ENCODE measurements at places on chromosomes 4 and X.

DNA sequence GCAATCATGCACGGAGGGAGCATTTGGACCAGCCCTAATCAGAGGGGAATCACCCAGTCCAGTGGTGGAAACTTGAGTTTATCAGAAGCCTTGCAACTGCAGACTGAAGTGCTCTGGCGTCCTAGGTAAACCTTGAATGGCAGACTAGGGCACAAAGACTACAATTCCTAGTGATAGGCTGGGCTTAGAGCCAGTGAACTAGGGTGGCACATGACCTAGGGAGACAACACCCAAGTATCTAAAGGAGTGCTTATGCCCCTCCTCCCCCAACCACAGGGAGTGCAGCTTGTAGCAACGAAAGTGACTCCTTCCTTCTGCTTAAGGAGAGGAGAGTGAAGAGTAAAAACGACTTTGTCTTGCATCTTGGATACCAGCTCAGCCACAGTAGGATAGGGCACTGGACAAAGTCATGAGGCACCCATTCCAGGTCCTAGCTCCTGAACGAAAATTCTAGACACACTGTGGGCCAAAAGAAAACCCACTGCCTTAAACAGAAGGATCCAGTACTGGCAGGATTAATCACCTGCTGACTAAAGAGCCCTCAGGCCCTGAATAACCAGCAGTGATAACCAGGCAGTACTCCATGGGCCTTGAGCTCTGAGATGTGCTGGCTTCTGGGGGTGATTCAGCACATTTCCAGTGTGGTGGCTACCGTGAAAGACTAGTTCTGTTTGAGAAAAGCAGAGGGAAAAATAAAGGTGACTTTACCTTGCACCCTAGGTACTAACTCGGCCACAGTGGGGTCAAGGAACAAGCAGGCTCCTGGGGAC, 58.7 kb upstream of the STARD8 start:
- DNase-seq = no peak

DNA sequence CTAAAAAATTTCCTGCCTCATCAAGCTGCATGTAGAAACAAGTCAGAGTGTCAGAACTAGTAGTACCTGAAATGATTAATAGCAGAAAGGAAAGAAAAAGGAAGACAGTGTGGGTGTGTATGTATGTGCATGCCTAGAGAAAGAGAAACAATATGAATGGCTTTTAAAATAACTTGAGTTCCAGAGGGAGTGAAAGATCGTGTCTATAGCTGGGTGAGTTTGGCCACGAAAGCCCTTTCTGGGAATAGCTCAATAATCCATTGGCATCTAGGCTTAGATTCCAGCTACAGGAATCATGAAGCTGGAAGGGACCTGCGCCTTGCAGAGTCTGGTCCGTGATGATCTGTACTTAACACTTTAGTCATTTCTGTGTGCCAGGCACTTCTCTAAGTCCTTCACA, 195.6 kb downstream of the RAPGEF2 start:
- no peak for DNase-seq

- DNase-seq = no peak
Measured at GRCh38 chrX:16653424-16653823, 3.5 kb downstream of the S100G start.

- no peak for DNase-seq
Measured at GRCh38 chr4:5630762-5631161, 77.6 kb downstream of the EVC2 start.

- DNase-seq = no peak
Measured at GRCh38 chrX:147763131-147763530, 148.6 kb upstream of the FMR1 start.

DNA sequence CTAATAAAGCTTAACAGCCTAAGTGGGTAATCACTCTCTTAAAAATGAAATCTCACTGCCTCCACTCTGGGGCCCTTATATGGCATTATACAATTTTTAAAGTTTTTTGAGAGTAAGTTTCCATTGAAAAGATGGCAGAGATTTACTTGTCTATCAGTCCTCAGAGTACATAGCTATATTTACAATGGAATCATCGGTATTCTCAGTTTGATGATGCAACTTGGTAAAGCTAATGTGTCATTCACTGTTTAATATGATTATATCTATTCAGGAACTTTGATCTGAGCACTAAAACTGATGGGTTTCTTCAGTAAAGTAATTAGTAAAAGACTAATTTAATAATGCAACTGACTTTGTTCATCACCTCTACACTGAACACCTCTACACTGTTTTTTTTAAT, 51.6 kb downstream of the CT47B1 start:
- DNase-seq = no peak

- no peak for DNase-seq
Measured at GRCh38 chrX:129427267-129427666, 96.0 kb downstream of the SMARCA1 start.

GRCh38 chrX:152904151-152905080, 6.5 kb downstream of the ZNF185 start:
- no peak for DNase-seq

DNA sequence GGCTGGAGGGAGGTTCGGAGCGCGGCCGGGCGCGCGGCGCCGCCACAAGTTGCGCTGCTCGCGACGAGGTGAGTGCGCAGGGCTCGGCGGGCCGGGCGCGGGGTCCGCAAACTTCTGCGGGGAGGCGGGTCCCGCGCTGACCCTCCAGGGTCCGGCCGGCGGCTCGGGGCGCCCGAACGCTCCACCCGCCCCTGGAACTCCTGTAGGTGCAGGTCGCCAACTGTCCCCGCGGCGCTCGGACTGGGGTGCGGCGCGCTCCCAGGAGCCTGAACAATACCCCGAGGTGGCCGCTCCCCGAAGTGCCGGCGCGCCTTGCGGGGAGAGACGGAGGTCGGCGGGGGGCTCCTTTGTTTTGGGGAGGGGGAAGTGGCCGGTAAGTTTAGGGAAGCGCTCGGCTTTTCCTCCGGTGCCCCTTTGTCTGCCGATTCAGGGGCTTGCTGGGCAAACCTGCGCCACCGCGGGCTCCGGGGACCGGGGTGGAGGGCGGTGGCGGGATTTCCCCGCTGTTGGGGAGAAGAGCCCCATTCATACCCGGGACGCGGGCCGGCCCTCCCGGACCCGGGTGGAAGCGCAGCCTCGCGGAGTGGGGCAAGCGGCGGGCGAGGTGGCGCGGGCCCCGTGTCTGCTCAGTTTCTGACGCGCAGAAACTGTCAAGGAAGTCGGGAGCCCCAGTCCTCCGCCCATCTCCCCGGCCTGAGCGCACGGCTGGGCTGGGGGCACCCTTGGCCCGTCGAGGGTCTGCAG, 694 bp downstream of the TBL1X start:
- DNase-seq = peak; percentile 20

- no peak for DNase-seq
Measured at GRCh38 chr4:3388471-3389232, 53.1 kb upstream of the HGFAC start.

- no peak for DNase-seq
Measured at GRCh38 chr4:74230902-74231499, 73.1 kb downstream of the MTHFD2L start.

- no peak for DNase-seq
Measured at GRCh38 chr4:130478406-130478805, 1382.5 kb downstream of the C4orf33 start.

DNA sequence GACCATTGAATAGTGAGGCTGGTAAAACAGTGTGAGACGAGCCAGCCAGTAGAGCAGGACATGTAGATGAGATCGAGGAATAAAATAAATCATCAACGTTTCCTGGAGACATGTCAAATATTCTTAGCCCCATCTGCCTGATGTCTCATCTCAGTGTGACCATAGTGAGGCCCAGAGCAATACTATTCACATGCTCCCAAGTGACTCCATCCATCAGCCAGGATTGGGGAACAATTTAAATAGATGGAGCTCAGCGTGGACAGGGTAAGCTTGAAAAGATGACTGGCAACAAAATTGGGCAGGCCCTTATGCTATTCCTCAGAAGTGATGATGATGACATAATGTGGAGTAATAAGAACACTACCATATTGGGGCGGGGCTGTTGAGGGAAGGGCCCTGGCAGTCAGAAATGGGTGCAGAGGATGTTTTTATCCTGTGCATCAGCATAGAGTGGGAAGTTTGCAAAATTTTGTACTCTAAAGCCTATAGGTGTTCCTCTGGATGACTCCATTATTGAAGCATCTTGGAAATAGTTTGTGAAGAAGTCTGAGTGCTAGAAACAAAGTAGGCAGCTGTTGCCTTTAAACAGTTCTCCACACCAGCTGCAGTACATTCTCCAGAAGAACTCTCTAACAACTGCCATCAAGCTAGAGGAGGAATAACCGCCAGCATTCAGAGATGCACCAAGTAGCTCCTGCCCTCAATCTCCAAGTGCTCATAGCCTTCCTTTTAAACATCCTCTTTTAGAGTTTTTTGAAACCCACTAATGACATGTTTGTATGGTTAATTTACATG, 333.0 kb downstream of the DCHS2 start:
- no peak for DNase-seq

GRCh38 chr4:114734594-114734993, 136.0 kb downstream of the UGT8 start:
- DNase-seq = no peak

DNA sequence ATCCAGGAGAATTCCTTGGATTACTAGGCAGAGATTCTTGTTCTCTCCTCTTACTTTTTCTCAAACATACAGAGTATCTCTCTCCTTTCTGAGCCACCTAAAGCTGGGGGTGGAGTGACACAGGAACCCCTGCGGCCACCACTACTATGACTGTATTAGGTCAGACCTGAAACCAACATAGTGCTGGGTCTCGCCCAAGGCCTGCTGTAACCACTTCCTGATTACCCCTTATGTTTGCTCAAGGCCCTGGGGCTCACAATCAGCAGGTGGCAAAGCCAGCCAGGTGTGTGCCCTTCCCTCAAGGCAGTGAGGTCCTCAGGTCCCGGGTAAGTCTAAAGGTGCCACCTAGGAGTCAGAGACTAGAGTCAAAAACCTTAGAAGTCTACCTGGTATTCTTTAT, 166.4 kb downstream of the PARM1 start:
- no peak for DNase-seq

GRCh38 chr4:15481961-15482745, 12.5 kb downstream of the CC2D2A start:
- no peak for DNase-seq

DNA sequence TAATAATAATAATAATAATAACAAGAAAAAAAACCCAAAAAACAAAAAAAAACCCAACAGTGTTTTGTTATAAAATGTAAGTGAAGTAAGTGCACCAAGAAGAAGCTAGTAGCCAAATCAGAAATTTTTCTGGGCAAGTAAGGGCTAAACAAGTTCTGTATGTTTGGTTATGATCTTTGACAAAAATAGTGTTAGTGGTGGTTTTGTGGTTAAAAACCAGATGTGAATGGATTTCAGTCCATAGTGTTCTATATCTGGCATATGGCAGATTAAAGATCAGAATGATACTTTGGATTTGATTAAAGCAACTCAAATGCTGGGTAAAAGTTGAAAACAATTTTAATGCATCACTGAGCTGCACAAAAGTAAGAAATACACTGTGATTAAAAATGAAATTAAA, 116.5 kb upstream of the NDST4 start:
- no peak for DNase-seq

- DNase-seq = no peak
Measured at GRCh38 chr4:163201358-163201757, 34.7 kb upstream of the NAF1 start.

GRCh38 chrX:72003811-72004750, 93.4 kb downstream of the NHSL2 start:
- DNase-seq = no peak

DNA sequence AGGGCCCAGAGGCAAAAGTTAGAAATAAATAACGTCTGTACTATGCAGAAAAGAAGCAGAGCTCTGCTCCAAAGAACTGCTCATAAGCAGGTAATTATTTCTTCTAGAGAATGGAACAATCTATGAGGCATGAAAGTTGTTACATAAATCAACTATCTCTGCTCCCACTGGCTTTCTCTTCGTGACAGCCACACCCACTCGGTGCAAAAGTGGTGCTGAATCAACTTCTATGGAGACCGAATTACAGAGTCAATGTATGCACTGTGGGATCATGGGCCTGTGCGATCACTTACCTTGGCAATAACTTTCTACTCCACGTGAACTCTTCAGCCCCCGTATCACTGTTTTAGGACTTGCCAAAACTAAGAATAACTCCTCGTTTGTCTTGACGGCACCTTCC, 99.4 kb upstream of the ATXN3L start:
- DNase-seq = peak; percentile 4

GRCh38 chr4:100287534-100287933, 97.3 kb upstream of the DDIT4L start:
- no peak for DNase-seq

- no peak for DNase-seq
Measured at GRCh38 chr4:173074501-173074946, 94.1 kb upstream of the GALNT7 start.

DNA sequence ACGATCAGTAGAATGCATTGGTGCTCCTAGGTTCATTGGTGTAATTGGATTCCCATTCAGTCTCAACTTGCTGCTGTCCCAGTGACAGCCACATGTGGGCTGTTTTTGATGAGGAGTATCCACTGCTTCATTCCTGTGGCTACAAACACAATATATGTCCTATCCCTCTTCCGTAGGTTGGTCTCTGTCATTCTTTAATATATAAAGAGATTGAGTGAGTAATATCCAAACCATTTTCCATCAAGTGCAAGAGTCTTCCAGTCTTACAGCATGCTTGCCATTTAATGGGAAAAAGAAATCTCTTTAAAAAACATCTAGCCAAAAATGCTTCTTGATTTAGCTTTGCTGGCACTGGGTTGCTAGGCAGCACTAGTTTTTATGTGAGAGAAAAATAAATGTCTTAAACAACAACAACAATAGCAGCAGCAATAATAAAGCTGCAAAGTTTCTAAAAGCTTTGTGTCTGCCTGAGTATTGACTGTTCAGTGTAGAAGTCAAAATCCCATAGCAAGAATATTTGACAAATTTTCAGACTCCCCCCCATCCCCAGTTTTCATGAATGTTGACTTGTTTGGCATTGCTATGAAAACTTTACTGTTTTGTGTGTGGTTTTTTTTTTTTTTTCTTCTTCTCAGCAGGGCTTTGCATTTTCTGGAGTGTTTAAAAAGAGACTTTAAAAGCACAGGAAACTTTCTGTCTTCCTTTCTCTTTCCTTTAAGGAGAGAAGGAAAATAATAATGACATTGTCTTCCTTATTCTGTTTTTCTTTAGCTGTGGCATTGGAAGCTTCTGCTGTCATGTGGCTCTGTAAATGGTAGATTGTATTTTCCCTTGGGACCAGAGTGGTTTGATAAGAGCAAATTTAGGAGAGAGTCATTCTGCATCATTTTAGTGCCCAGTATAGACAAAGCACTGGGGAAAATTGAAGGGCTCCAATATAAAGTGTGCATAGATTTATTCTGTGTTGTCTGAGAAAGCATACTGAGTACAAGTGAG, 244.3 kb downstream of the ARHGAP10 start:
- DNase-seq = no peak

GRCh38 chrX:85964744-85965143, 82.6 kb downstream of the CHM start:
- DNase-seq = no peak

- DNase-seq = no peak
Measured at GRCh38 chr4:175531405-175532091, 280.5 kb downstream of the GPM6A start.

GRCh38 chrX:16100673-16101072, 22.7 kb upstream of the GRPR start:
- no peak for DNase-seq
